Ureter (tissue), 1 donor: ENCODE measurements at places on chromosomes 5 and 9.

DNA sequence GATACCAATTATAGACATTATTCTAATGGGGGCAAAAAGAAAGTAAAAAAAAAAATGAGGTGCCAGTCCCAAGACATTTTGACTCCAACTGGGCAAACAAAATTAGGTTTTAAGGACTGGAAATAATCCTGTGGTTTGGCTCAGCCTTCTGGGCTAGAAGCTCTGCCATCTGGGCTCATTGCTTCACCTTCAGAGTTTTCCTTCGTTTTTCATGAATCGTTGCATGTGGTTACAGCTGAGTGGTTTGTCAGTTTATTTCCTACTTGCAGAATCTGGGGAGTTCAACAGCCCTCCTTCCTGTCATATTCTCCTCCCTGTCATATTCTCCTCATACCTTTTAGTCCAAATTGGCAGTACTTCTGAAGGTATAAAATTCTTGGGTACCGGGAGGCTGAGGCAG, 12.0 kb downstream of the UGT3A2 start:
- no peak for DNase-seq

DNA sequence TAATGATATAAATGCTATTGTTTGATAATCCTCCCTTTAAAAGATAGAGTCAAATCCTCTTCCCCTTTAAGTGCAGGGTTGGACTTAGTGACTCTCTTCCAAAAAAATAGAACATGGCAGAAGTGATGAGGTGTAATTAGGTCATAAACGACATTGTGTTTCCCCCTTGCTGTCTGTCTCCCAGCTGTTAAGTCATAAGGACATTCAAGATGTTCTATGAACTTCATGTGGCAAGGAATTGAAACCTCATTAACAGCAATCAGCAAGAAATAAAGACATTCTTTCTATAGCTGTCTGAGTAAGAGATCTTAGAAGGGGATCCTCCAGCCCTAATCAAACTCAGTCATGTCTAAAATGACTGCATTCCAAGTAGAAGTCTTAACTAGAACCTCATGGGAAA, 3.3 kb upstream of the SLC25A46 start:
- DNase-seq, result no peak

DNA sequence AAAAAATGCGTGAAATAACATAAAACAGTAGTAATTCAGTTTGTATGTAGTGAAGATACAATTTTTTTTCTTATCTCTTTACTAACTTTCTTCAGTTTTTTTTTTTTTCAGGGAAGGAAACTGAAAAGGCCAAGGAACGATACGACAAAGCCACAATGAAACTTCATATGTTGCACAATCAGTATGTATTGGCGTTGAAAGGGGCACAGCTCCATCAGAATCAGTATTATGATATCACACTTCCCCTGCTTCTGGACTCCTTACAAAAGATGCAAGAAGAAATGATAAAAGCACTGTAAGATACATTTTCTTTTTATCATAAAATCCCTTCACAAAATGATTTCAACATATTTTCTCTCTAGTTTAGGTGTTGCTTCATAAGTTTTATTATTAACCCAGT, 120.0 kb downstream of the FER start:
- DNase-seq, result no peak

DNA sequence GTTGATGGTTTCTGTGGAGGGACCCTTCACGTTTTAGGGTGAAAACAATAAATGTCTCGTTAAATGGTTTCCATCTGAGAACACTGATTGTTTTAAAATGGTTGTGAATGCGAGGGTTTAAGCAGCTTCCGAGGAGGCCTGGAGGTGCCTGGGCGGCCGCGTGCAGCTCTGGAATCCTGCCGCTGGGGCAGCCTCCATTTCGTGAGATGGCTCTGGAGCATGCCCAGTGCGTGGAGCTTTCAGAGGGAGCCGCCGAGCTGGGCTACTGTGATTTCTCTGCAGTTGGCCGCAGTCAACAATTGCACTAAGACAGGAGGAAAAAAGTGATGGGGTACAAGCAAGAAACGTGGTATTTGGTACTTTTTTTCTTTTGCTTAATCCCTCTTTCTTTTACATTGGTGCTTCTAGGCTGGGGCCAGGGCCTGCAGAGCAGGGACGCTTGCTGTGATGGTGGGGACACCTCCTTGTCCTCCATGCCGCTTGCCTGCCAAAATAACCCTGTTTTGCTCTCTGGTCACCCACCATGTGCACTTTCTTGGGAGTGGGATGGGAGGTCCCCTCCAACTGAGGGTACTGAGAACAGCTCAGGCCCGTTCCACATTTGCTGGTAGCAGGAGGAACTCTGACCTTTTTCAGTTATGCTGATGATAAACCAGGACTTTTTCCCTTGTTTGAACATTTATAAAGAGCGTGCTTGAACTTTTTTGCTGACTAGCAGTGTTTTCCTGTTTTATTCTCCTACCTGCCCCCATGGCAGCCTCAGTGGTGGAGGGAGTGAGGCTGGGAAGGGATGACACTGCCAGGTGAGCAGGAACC, 47.1 kb downstream of the EHMT1 start:
- no peak for DNase-seq

- peak; percentile 24 for DNase-seq
These were observed 3.0 kb upstream of the PCDH1 start for GRCh38 chr5:141880961-141881801.

- no peak for DNase-seq
These were observed 211.2 kb downstream of the MEF2C start for GRCh38 chr5:88671505-88672499.

GRCh38 chr5:96408210-96408777, 24.8 kb downstream of the PCSK1 start:
- no peak for DNase-seq

DNA sequence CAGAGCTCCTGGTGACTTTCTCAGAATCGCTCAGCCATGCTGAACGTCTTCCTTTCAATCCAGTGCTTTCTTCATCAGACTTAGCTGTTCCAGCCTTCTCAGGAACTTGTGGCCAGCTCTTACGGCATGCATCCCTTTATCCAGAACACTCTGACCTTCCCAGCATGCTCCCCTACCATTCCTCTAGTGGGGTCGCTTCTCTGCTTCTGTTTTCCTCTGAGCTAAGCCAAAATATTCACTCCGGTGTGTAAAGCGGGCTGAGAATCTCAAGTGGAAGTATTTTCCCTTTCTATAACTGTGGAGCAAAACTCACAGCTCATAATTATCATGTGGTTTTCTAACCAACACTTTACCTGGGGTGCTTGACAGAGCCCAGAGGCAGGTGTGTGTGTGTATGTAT, 6.2 kb downstream of the DCANP1 start:
- no peak for DNase-seq

GRCh38 chr9:70152350-70152749, 106.4 kb upstream of the SMC5 start:
- no peak for DNase-seq

DNA sequence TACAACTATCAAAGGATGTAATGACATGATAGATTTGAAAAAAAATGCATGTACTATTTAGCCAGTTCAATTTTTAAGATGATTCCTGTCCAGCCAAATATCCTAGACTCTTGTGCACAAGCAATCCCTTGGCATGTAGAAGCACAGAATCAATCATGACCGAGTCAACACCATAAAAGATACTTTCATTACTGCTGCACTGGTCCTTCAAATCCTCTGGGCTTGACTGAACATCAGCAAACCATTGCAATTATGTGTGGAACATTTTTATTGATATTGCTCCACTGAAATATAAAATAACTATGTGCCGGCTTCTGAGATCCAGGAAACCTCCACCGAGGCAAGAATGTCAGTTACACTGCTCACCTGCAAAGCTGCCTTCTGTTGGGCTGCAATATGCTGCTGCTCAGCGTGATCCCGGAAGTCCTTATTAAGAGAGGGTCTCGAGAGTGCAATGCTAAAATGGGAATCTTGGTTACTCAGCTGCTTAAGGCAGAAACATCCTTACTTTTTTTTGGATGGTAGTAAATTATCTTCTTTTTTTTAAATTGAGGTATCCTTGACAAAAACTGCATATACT, 28.7 kb downstream of the INIP start:
- no peak for DNase-seq

- DNase-seq, result no peak
These were observed 42.5 kb upstream of the RIC1 start for GRCh38 chr9:5586391-5586802.

DNA sequence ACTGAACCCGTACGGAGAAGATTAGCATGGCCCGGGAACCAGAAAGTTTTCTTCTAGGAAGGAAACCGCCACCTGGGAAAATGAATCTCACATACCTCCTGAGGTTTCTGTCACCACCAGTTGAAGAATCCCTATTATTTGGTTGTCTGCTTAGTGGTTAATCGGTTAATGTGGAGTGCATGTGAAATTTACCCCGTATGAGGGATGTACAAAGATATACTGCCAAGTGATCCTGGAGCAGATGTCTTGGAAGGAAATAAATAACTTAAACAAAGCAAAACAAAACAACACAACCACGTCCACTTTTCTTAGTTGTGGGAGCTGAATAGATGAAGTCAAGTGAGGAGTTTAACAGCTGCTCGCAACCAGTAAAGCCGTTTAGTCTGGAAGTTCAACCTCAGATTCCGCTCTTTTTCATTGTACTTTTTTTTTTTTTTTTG, 3.8 kb downstream of the DMRT2 start:
- no peak for DNase-seq

DNA sequence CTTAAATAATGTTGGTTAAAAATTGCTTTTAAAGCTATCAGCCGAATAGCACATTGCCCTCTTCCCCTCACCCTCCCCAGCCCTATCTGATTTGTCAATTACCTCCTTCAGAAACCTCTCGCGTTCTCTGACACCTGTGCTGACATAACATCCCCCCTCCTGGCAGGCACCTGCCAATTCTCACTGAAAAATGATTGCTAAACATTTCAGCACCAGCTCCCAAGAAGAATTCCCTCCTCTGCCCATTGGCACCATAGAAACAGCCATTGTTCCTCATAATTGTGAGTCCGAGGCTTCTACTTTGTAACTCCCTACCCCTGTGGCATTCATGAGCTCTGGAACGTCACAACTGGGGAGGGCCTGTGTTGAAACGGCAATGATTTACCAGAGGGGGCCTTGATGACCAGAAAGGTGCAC, 20.2 kb downstream of the CDH6 start:
- no peak for DNase-seq

DNA sequence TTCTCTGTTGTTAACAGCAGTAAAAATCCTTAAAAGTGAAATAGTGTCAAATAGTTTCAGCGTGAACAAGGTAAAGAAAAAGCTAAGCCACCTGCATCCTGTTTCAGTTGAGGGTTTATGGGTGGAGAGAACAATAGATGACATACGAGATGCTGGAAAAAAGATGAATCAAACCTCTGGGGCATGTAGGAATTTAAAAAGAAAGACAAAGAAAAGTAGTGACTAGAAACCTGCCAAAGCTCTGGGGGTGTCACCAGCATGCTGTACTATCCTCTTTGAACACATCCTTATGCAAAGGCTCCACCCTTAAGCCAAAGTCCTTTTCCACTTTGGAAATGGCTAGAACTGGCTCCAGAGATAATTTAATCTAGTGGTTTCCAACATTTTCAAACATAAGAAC, 22.2 kb downstream of the SCAI start:
- DNase-seq, result no peak

- no peak for DNase-seq
These were observed 73.8 kb downstream of the RAPGEF1 start for GRCh38 chr9:131666029-131666428.

DNA sequence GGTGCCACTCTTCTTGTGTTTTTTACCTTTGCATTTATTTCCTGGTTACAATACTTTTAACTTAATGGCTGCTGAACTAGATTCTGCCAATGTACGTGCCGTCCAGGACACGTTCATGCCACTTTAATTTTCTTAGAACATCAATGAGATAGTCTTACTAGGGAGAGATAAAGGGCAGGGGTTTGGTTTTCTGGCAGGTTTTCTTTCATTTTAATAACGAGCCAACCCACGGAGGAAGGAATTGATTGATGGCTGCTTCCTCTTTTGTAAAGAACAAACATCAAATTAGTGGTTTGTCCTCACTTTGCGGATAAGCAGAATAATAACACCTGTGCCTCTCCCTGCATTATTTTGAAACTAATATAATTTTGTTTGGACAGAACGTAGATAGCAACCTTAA, 135.7 kb downstream of the DOCK8 start:
- DNase-seq, result no peak

DNA sequence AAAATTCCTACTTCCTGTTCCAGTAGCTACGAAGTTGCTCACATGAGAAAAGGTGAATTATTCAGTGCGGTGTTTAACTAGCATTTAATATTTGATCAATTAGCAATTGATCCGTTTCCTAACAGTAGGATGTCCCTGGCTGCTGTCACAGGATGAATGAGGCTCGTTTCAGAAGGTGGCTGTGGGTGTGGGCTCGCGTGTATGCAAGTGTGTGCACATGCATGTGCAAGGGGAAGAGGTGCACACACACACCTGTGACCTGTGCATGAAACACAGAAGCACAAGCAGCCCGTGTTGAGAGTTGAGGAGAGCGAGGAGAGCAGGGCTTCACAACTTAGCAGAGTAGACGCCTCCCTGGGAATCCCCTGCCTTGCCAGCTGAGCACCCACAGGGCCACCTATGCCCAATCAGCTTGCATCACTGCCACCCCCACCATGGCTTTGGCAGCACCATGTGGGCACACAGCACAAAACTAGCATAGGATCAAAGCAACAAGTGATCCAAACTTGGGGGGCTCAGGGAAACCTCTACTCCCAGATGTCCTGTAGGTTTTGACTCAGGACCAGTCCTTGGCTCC, 107.2 kb downstream of the C5orf15 start:
- DNase-seq, result no peak

DNA sequence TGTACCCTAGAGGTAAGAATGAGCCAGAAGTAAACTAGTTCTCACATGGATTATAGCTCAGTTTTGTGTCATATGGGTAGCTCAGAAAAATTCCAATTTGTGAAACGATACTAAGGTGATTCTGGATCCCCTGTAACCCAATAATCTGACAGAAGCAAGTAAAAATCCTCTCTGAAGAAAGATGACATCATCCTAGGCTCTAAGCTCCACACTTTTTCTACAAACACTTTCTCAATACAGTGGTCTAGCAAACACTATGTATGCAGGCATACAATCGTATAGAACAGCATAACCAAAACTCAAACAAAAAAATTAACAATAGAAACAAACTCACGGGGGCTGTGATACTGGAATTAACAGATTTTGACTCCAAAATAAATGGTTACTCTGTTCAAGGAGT, 26.7 kb upstream of the ZNF169 start:
- no peak for DNase-seq

DNA sequence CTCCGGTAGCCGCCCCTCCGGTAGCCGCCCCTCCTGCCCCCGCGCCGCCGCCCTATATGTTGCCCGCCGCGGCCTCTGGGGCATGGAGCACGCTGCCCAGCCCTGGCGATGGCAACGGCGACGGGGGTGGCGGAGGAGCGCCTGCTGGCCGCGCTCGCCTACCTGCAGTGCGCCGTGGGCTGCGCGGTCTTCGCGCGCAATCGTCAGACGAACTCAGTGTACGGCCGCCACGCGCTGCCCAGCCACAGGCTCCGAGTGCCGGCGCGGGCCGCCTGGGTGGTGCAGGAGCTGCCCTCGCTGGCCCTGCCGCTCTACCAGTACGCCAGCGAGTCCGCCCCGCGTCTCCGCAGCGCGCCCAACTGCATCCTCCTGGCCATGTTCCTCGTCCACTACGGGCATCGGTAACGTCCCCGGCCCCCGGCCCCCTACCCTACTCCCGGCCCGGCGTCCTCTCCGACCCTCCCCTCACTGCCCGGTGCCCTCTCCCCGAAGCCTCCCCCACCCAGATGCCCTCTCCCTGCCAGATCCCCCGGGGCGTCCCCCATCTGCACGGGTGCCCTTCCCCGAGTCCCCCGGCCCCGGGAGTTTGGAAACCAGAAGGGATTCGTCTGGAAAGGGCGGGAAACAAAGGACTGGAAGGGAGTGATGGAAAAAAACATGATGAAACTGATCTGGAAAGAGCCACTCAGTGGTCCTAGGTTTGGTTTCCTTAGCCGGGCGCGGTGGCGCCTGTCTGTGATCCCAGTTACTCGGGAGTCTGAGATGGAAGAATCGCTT, 417 bp downstream of the SRD5A1 start:
- peak; percentile 54 for DNase-seq

GRCh38 chr9:34123682-34124081, 2.8 kb downstream of the DCAF12 start:
- DNase-seq, result no peak
